ENCODE measurements at places on chromosomes 1 and 21.

GRCh38 chr1:246689409-246690008 lies 34.7 kb upstream of the SCCPDH start:
- DNase-seq = no peak

GRCh38 chr1:76856104-76856503 lies 11.2 kb upstream of the ST6GALNAC5 start:
- no peak for DNase-seq

GRCh38 chr21:19130379-19131028 lies 726.9 kb upstream of the TMPRSS15 start:
- DNase-seq = no peak

DNA sequence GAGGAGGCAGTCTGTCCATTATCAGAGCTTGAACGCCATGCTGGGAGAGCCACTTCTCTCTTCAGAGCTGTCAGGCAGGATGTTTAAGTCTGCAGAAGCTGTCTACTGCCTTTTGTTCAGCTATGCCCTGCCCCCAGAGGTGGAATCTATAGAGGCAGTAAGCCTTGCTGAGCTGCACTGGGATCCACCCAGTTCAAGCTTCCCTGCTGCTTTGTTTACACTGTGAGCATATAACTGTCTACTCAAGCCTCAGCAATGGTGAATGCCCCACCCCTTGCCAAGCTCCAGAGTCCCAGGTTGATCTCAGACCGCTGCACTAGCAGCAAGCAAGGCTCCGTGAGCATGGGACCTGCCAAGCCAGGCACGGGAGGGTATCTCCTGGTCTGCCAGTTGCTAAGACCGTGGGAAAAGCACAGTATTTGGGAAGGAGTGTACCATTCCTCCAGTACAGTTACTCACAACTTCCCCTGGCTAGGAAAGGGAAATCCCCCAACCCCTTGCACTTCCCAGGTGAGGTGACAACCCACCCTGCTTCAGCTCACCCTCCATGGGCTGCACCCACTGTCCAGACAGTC lies 32.5 kb downstream of the RGS13 start:
- DNase-seq = no peak

- no peak for DNase-seq
Measured at GRCh38 chr1:24713176-24713575, 32.1 kb upstream of the CLIC4 start.

DNA sequence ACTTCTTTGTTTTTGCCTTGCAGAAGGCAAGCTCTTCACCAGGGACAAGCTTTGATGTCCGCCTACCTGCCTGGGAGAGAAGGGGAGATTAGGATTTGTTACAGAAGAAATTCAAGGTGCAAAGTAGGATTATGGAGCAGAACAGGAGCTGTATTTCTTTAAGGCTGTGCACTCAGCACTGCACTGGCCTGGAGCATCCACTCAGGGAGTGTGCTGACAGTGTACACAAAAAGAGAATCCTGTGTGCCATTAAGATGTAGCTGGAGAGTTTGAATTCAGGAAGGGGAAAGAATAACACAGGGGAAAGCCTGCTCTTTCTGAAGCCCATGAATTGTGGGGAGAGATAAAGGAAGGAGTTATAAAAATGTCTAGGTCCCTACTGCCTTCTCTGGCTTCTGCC lies 137.7 kb upstream of the ETS2 start:
- no peak for DNase-seq

DNA sequence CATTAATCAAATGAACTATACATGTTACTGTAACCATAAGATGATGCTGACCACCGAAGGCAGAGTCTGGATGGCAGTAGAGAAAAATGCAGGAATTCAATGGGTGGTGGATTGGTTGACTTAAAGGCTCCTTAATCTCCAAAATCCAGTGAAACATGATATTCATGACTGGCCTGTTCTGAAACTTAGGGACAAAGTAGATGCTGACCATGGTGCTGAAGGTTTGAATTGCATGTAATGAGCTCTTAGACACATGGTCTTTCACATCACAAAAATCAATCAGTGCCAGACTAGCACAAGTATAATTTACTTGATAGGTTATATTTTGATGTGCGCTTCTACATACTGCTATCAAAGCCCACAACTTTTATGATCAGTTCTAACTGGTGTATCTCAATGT lies 30.9 kb upstream of the NTMT2 start:
- no peak for DNase-seq

GRCh38 chr1:88169939-88170338 lies 514.1 kb upstream of the PKN2 start:
- DNase-seq = no peak

GRCh38 chr1:183926983-183927382 lies 110.5 kb downstream of the COLGALT2 start:
- DNase-seq = no peak

DNA sequence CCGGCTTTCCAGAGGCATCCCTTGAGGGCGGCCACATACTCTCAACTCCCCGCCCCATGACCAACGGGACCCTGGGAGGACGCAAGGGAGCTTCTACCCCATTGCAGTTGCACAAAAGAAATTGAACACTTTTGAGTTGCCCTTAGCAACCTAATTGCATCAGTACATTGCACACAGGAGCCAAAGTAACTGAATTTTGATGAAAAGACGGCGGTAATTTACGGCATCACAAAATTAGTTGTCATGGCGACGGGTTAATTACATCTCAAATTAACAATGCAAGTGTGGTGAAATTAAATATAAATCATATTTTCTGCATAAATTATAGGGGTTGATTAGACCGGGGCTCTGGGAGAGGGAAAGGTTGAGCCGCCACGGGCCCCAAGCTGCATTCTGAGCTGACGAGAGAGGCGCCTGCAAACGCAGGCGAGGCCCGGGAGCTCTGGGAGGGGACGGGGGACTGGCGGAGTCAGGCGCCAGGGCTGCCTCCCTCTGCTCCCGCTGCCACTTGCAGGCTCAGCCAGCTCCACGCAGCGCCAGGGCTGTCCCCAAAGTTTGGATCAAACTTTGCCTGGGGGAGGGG lies 61.4 kb downstream of the CASZ1 start:
- DNase-seq = no peak

- DNase-seq = no peak
Measured at GRCh38 chr1:83799594-83799993, 199.3 kb downstream of the TTLL7 start.

DNA sequence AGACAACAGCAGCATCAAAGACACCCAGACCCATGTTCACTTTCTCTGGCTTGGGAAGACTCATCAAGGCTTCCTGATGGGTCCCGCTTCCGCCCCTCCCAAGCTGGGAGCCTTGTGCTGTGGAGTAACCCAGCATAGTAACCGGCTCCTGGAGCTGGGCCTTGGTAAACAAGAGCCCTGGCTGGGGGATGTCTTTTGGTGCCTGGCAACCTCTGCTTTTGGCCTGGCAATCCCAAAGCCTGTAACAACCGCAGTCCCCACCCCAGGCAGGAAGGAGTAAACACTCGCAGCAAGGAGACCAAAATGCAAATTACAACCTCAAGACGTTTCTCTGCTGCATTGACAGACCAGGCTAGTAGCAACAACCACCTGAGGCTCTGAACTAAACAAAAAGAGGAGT lies 16.9 kb upstream of the THRAP3 start:
- DNase-seq = no peak

- DNase-seq = no peak
Measured at GRCh38 chr1:157955857-157956256, 37.6 kb upstream of the KIRREL1 start.

DNA sequence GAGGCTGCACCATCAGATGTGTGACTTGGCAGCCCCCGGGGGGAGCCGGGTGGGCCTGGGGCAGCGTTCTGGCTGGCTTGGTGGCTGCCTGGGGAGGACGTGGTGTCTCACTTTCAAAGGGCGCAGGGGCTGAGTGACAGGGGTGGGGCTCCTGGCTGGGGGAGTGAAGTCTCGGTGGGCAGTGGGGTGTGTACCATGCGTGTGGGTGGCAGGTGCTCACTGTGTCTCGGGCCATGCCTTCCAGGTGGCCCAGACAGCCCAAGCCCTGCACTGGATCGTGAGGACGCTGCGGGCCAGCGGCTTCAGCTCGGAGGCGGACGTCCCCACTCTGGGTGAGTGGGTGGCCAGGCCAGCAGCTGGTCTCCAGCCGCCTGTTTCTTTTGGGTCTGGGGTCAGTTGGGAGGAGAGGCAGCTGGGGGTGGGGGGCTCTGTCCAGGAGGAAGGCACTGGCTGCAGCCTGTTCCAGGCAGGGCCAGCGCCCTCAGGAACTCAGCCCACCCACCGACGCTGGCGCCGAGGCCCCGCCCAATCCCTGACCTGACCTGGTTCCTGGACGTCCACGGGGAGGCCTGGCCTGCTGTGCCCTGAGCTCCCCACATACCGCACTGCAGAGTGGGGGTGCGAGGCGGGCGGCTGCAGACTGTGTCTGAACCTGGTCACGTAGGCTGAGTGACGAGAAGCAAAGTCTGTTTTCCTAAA lies 30.6 kb upstream of the LRRC3 start:
- DNase-seq = no peak

GRCh38 chr1:72283022-72283306 lies 625 bp upstream of the NEGR1 start:
- DNase-seq = no peak

GRCh38 chr1:107871259-107871658 lies 93.7 kb downstream of the VAV3 start:
- DNase-seq = no peak

- DNase-seq = no peak
Measured at GRCh38 chr1:15236321-15236721, 10.7 kb upstream of the FHAD1 start.
